CD4-positive, alpha-beta T cell treated with Interleukin-10 for 1 hour (primary cell): ENCODE measurements at places on chromosomes 4 and X.
A peak's percentile ranks its signal among the peaks of the same experiment; 100 is the strongest.

GRCh38 chrX:46626566-46626965 is 53.0 kb downstream of the CHST7 start:
- peak; percentile 34 for DNase-seq

DNA sequence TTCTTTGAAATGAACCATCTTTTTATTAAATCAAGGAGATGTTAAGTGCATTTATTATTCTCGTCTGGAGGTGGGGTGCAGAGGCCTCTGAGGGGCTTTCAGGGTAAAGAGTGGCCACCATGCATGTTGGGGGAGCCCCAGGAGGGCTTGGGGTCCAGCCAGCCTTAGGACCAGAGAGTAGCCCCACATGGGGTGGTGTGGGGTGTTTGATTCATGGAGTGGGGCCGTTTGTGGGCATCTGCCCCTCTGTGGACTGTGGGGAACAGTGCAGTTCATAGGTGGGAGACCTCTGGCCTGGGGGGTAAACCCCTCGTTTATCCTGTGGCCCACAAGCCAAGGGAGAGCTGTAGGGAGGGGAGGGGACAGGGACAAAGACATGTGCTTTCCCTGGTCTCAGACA is 26.9 kb downstream of the HTRA3 start:
- DNase-seq = no peak

DNA sequence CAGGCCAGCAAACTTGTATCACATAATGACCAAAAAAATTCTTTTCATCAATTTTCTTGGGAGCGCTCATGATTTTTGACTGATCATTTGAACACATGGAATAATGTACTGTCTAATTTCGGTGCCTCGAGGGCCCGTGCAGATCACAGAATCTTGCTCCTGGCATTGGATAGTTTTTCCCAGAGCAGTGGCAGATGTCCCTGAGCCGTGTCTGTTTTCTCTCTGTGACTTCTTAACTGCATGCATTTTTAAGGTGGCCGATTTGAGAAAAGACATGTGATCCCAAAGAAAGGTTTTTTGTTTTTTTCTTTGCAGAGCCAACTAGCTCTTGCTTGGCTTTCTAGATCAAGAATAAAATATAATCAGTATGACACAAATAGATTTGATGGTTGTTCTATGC is 19.7 kb downstream of the GPRIN3 start:
- DNase-seq = no peak

DNA sequence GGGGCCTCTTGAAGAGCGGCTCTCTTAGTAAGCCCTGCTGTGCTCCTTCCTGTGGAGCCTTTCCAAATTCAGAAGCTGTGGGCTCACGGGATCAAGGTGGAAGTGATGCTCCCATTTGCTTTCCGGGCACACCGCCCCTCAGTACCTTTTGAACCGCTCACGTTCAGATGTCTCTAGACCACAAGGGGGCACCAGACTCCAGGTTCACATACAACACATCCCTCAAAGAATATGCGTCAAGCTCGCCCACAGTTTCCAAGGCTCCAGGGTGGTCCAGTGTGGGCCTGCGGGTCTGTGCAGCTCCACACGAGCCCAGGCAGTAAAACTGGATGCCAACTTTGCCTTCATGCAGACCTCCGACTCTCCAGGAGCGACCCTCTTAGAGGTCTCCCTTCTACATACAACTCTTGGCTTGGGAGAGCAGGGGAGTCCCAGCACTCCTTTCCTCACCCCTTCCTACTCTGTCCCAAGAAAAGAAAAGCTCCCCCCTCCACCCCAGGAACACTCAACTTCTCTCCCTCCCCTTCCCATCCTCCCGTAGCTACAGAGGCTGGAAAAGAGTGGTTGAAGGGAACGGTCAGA is 11.0 kb downstream of the SUPT20HL1 start:
- DNase-seq = peak; percentile 61

DNA sequence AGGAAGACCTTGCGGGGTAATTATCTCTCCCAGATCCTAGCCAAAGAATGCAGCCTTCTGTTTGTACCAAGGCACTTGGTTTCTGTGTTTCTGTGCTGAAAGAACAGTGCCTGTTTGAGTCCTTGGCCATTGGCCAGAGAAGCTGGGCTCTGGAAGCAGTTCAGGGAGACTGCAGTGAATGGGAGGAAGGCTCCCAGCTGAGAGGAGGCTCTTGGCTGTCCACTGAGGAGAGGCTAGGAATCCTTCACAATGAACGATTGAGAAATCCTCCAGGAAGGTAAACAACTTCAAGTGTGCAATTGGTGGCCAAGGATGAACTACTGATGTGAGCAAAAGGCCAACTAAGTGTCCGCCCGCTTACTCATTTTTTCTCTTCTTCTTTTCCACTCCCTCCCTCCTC is 61.3 kb downstream of the HS3ST1 start:
- no peak for DNase-seq

GRCh38 chrX:2342281-2342688 is 158.5 kb downstream of the DHRSX start:
- DNase-seq = no peak

DNA sequence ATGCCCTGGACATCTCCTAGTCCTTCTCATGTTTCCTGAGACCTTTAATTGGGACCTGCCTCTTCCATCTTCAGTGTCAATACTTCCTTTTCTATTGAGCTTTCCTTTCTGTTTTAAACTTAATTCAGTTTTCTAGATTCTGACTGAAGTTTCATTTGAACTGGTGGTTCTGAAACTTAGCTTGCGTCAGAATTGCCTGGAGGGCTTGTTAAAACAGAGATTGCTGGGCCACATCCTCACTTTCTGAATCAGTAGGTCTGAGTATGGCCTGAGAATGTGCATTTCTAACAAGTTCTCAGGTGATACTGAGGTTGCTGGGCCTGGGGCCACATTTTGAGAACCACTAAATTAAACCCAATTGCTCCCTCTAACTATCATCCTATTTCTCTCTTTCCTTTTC is 152.1 kb upstream of the DGKK start:
- DNase-seq = no peak

- DNase-seq = no peak
Observed at GRCh38 chrX:153775293-153776119, 5.3 kb upstream of the SRPK3 start.

GRCh38 chr4:122899682-122900081 is 22.7 kb downstream of the NUDT6 start:
- DNase-seq = no peak

- DNase-seq = no peak
Observed at GRCh38 chr4:104881136-104881886, 265.4 kb upstream of the TET2 start.

GRCh38 chrX:100356351-100356896 is 53.6 kb downstream of the PCDH19 start:
- DNase-seq = no peak

- DNase-seq = no peak
Observed at GRCh38 chr4:182491719-182492118, 248.5 kb downstream of the TENM3 start.

- DNase-seq = peak; percentile 3
Observed at GRCh38 chr4:27084685-27085361, 224.2 kb downstream of the STIM2 start.

GRCh38 chrX:22159071-22159470 is 113.6 kb upstream of the CBLL2 start:
- DNase-seq = no peak

DNA sequence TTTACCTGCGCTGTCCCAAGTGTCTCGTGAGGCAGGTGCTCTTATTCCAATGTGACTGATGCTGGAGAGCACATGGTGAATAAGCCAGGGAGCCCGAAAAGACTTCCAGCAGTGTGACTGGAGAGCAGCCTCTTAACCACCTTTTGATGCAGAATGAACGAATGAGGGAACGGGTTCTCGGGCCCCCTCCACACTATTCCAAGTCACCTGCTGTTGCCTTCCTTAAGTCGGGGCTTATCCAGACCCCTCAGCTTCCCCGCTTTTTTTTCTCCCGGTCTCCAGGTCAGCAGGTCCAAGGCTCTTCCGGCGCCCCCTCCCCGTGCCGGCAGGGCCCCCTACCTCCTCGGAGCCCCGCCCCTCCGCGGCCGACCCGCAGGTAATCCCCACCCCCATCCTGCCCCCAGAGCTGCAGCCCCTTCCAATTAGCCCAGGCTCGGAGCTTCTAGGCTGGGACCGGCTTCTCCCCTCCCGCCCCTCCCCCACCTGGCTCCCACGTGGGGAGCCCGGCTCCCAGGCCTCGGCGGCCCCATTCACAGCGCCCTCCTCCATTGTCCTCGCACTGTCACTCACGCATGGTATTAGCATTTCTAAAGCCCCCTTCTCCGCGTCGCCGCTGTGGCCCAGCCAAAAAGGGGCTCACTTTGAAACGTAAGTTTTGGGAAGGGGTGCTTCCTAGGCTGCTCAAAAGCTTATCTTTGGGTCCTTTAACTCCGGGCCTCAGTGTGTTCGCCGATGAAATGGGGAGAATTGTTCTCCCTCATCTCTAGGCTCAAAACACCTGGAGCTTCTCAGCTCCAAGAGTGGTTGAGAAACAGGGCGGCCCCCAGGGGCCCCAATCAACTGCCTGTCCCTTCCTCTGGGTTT is 56.2 kb upstream of the PJA1 start:
- DNase-seq = no peak
